Natural killer cell treated with Interleukin-12 subunit alpha and Interleukin-12 subunit beta and Interleukin-15 and Interleukin-18, amount 100 ng/mL, for 72 hours (primary cell): ENCODE measurements at places on chromosomes 7 and 10.

DNA sequence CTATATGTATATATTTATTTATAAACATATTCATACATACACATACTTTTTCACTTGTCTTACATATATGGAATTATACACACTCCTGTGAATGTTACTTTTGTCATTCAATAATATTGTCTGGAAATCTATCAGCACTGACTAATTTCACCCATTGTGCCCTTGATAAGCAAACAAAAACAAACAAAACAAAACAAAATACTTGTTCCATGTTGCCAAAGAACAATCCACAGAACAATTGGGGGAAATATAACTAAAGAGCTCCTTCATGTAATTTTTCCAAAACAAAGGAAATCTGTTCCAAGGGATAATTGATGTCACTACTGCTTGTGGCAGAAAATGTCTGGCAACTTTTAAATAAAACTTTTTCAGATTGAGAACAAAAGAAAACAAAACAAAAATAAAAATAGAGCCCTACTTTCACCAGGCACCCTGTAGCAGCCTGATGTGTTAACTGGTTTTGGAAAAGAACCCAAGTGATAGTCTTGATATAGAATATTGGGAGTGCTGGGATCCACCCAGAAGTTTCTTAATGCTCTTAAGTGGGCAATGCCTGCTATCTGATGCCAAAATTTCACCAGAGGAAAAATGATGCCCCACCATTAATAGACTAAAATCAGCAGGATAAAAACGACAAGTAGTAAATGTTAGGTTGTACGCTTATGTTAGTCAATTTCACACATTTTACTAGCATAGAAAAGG lies 34.0 kb upstream of the CCDC7 start:
- DNase-seq: no peak

- no peak for DNase-seq
Measured at GRCh38 chr10:47245731-47246350, 54.2 kb upstream of the GDF10 start.

GRCh38 chr7:77985232-77985973 lies 186.8 kb downstream of the PHTF2 start:
- no peak for DNase-seq

DNA sequence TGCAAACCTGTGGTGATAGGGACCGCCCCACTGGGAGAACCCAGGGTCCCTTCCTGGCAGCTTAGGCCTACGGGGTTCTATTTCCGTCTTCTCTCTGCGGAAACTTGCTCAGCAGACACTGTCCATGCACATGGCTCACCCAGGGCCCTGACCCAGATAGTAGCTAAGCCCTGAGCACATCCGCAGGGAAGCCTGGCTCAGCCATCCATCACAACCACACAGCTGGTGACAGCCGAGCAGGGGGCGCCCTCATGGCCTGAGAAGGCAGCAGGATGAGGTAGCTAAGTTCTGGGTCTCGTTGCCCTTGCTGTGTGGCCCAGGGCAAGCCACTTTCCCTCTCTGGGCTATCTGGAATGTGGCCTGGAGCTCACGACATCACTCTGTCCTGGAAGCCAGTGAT lies 23.3 kb downstream of the NPTX2 start:
- DNase-seq: no peak

DNA sequence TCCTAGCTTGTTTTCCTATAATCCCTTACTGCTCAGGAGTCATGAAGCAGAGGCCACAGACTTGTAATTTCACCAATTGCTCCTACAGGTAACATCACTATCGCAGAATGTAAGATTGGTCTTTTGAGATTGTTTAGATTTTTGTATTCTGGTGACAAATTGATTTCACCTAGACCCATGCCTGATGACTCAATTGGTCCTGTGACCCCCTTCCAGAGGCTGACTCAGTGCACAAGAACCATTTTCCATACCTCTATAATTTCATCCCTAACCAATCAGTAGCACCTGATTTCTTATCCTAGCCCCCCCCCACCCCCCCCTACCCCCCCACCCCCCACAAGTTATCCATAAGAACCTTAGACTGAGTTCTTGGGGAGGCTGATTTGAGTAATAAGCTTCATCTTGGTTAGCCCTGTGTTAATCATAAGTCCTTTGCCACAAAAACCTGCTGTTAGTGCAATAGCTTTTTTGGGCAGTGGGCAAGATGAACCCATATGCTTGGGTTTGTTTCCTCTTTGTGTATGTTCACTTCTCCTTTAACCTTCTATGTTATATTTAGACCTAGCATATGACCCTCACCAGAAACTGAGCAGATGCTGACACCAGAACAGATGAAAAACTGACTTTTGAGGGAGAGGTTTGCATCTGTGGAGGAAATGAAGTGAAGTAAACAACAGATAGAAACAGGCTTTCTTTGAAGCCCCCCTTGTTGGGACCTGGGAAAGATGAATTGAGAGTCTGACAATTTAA lies 187.1 kb downstream of the KIF20B start:
- no peak for DNase-seq

GRCh38 chr7:43353902-43354301 lies 229.0 kb upstream of the STK17A start:
- no peak for DNase-seq

- no peak for DNase-seq
Measured at GRCh38 chr10:13882119-13882711, 295.4 kb downstream of the PRPF18 start.

- no peak for DNase-seq
Measured at GRCh38 chr7:36151921-36152755, 916 bp upstream of the EEPD1 start.

- DNase-seq: no peak
Measured at GRCh38 chr10:124482236-124482800, 20.7 kb downstream of the LHPP start.
